Thoracic aorta endothelial cell (primary cell): ENCODE measurements at places on chromosomes 5 and 9. TPM values are rescaled to one million over a fixed set of nuclear protein-coding genes. Genes with fewer than 3 reads are reported as not detected.

The CRHBP gene
- not detected in 2 replicates for total RNA-seq

The FOCAD gene
- 111 and 172 TPM in 2 replicates for total RNA-seq

The SARDH gene
- total RNA-seq = 0.40 and 0.50 TPM in 2 replicates

The BTNL3 gene
- not detected in 2 replicates for total RNA-seq

The FAM78A gene
- 4.7 and 5.7 TPM in 2 replicates for total RNA-seq

The FAM221B gene
- not detected in 2 replicates for total RNA-seq
